ENCODE measurements at places on chromosomes 2 and 18. TPM values are rescaled to one million over a fixed set of nuclear protein-coding genes. Genes with fewer than 3 reads are reported as not detected.

DNA sequence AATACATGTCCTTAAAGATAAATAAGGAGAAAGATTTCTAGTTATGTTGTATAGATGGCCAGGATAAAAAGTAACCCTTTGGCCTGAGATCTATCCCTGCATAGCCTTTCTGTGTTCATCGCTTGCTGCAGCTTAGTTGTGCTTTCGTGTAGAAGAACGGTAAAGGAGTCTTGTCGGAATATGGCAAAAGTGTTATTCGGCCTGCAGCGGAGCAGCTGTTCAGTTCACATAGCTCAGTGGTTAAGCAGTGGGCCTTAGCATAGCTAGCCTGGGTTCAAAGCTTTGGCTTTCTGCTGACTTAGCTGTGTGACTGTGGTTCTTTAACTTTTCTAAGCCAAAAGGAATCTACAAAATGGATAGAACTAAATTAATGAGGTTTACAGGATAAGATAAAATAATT, 55.4 kb downstream of the MALT1 start:
- DNase-seq: no peak

DNA sequence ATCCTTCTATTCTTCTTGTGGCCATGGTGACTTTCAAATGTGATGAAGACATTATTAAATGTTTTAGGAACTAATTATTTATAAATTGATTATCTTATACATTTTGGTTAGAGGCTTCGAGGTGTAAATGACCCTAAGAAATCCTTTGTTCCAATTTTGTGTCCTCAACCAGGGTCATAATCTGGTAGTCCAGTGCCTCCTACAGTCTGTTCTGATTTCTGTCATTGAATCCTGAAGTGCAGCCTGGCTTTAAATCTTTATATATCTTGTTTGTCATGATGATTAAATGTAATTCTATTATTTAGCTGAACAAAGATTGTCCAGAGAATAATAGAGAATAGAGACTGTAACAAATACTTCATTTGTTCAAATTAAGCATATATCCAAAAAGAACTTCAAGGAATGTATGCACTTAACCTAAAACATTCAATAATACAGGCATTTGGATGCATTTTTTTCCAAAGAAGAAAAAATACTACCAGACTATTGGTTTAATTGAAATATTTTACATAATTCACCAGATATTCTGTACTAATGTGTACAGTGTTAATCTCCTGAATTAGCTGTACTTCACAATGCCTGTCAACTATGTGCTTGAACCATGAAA, 89.8 kb downstream of the PRPF40A start:
- no peak for DNase-seq

GRCh38 chr18:73283032-73283431, 415.2 kb upstream of the NETO1 start:
- peak; percentile 71 for DNase-seq

DNA sequence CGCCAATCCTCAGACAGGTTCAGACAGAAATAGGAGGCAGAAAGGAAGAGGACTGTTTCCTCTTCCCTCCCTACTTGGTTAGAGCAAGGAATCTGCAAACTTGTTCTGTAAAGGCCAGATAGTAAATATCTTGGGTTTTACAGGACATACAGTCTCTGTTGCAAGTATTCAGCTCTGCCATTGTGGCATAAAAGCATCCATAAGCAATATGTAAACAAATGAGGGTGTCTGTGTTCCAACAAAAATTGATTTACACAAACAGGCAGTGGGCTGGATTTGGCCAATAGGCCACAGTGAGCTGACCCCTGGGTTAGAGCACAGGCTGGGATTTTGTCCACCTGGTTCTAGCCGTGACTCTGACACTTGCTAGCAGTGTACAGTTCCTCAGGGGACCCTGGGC, 89.4 kb downstream of the NRP2 start:
- DNase-seq: no peak

DNA sequence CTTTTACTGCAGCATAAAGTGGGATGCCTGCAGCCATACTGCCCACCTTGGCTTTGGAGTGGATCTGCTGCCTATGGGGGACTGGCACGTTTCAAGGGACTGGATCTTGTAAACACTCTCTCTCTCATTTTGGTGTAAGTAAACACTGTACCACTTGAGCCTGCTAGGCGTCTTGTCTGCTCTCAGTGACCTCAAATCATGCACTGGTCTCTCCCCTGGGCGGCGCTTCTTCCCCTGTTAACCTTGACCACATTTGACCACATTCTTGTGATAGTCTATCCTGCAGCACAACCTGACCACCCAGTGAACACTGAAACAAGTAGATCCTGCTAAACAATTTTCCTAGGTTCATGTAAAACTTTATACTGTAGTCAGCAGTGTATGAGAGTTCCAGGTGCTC, 82.6 kb upstream of the HNMT start:
- DNase-seq: no peak

GRCh38 chr2:217929272-217929671, 73.5 kb downstream of the TNS1 start:
- no peak for DNase-seq

DNA sequence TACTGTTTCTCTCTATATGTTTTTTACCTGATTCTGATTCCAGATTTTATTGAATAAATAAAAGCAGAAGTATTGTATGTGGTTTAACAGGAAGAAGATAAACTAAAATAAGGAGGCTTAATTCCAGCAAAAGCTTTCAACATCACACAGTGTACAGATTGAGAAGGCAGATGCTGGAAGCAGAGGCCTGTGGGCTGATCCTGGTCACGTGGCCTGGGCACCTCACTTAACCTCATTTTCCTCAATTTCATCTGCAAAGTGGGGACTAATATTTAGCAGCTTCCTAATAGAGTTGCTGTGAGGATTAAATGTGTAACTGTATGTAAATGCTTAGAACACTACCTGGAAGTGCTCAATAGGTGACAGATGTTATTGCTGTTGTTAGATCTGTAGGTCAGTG, 58.0 kb downstream of the CDCA7 start:
- no peak for DNase-seq

DNA sequence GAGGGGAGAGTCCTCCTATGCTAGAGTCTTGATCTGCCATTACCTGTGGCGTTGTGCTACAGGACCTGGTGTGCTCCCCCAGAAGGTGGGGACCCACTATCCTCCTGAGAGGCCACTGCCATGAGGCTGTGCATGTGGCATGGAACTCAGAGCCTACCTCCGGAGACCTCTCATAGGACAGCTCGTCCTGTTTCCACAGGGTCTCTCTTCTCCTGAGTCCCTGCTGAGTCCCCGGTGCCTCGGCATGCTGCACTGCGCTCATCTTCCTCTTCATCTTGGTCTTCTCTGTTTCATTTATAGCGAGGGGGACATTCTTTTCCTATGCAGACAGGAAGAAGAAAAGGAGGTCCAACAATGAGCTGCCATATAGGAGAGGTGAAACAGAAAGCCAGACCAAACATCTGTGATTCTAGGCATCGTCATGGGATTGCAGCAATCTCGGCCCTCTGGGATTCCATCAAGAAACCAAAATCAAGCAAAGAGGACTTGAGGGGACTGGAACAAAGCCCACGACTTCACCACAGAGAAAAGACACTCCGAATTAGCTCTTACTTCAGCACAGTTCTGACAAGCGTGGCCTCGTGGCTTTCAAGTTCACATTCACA, 83.7 kb downstream of the KCNF1 start:
- DNase-seq: no peak

DNA sequence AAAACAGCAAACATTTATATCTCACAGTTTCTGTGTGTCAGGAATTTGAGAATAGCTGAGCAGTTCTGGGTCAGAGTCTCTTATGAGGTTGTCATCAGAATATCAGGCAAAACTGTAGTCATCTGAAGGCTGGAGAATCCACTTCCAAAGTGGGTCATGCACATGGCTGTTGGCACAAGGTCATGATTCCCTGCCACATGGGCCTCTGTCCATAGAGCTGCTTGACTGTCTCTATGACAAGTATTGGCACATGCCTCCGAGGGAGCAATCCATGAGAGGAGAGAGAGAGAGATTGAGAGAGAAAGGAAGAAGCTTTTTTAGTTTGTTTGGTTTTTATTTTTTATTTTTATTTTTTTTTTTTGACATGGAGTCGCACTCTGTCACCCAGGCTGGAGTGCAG, 101.8 kb upstream of the DDX18 start:
- DNase-seq: no peak

- DNase-seq: no peak
Observed at GRCh38 chr2:163753726-163754125, 17.9 kb upstream of the FIGN start.

GRCh38 chr2:184141866-184142265, 456.5 kb upstream of the ZNF804A start:
- DNase-seq: peak; percentile 8

DNA sequence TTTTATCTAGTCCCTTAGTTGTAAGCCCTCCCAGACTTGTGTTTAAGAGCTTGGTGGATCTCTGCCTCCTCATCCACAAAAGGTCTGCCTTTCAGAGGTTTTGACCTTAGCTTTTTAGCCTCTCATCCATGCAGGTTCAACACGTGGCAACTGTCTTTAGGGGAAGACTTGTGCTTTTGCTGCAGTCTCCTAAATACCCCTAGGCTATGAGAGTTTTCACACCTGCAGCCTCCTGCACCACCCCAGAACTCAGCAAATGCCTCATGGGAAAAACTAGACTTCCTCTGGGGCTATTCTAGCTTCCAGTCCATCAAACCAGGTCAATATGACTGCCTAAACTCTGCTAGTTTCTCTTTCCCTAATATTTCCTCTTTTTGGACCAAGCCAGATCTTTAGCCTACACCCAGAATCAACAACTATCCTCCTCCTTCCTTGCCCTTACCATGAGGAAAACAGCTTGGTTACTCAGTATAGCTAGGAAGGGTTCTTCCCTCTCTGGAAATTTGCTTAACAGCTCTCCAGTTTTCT, 132.3 kb upstream of the RIOK3 start:
- DNase-seq: no peak

DNA sequence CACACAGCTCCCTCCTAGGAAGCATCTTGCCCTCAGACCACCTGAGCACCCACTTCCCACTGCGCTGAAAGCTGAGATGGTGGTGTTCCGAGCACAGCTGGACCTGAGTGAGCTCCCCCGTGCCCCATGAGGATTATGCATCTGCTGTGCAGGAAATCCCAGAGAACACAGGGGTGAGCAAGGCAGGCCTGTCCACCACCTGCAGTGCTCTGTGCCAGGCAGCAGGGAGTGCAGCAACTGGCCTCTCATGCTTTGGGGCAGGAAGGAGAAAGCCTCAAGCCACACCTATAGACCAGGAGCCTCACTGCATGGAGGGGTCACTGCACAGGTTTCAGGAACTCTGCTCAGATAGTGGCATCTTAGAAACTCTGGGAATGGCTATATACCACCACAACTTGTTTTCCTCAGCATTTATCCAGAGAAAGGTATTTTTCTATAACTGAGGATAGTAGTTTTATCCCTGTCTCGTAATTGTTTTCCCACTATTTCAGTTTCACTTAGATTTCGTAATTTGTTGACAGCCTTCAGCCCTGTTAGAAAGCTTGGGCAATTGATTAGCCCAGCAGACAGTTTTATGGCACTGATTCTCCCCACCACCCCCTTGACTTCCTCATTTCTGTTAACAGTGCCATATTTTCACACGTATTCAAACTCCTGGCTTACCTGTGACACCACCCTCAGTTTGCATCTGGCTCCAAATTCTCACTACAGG, 144.3 kb upstream of the DAPL1 start:
- no peak for DNase-seq

DNA sequence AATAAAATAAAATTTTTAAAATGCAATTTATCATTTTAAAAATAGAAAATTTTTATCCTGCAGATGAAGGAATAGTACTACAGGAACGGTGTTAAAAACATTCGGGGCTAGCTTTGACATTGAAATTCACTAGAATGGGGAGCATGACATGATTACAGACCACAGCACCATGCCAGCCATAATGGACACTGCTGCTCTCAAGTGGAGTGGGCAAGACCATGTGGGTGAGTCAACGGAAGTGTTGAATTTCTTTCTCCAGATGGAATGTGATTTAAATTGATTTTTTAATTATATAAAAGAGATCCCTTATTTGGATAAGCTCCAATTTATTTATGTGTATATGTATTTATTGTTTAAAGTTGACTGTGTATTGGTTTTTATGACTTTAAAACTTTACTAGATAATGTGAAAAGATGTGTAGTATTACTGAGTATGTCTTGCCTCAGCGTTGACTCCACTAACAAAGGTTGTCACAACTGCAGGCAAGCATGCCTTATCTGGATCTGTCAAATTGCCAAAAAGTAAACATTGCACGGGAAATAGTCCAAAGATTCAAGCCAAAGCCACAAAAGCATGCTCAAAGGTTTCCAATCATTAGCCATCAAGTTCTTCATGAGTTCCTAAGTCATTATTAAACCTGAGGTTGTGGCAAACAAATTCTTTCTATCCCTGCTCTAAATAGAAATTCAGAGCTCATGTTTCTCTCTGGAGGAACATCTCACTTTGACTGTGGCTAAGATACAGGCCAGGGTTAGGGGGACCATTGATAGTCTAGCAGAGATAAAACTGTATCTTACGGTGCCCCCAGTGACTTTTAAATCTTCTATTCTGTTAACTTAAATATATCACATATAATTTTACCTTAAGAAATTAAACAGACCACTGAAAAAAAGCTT, 536.9 kb downstream of the TMX3 start:
- DNase-seq: peak; percentile 77

Gene SPIRE1
- 20.9 TPM for total RNA-seq

Gene ANKRD39
- 10.6 TPM for total RNA-seq

Gene MRO
- not detected for total RNA-seq

Gene IL1R2
- total RNA-seq: 37.9 TPM

Gene TCF23
- total RNA-seq: 0.03 TPM

Gene AQP12B
- total RNA-seq: not detected

Gene ZNF519
- total RNA-seq: 4.1 TPM

Gene CSRNP3
- 1.5 TPM for total RNA-seq
